ENCODE measurements at places on chromosomes 16 and 17.
A peak's percentile ranks its signal among the peaks of the same experiment; 100 is the strongest.

DNA sequence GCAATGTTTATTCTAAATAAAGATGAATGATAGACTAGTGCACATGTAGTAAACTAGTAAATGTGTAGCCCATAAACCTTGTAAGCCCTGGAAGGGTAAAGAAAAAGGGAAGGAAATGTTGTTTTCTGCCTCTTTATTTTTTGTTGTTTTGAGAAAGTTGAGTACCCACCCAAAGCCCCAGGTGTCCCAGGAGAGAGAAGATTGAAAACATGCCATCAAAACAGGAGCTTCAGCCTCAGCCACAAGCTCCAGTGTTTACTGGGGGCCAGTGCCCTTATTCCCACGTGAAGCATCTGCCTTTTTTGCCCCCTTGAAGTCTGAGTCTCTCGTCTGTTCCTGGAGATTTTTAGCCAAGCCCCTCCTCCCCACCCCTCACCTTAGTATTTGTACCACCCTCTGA is 121.5 kb downstream of the PRKCB start:
- no peak for DNase-seq

DNA sequence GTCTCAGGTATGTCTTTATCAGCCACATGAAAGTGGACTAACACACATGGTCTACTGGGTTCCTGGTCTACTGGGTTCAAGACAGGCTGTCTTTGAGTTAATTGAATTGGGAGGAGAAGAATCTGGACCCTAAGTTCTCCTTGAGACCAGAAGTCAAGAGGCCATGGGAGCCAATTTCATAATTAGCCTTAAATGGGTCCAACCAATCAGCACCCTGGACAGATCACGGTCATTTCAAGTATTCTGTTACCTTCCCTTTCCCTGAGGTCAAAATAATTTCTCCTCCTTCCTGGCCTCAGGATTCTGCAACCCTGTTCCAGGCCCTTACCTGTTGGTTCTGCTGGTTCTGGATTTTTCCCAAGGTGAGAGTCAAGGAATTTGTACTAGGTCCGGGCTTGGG is 23.8 kb downstream of the OSBPL7 start:
- DNase-seq: no peak

DNA sequence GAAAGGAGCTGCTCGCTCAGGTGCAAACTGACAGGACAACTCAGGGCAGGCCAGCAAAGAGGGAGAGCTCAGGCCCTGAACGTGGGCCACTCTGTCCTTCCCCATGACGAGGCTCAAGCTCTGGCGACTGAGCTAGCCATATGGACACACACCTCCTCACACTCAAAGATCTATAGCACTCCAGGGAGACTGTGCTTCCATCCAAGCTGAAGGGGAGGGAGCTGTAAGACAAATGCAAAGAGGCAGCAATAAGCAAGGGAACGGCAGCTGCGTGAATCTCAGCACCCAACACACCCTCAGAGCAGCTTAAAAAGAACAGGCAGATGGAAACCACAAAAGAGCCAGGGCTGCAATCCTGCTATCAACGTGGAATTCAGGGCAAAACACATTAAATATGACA is 13.5 kb downstream of the NUDT16L1 start:
- DNase-seq: no peak

DNA sequence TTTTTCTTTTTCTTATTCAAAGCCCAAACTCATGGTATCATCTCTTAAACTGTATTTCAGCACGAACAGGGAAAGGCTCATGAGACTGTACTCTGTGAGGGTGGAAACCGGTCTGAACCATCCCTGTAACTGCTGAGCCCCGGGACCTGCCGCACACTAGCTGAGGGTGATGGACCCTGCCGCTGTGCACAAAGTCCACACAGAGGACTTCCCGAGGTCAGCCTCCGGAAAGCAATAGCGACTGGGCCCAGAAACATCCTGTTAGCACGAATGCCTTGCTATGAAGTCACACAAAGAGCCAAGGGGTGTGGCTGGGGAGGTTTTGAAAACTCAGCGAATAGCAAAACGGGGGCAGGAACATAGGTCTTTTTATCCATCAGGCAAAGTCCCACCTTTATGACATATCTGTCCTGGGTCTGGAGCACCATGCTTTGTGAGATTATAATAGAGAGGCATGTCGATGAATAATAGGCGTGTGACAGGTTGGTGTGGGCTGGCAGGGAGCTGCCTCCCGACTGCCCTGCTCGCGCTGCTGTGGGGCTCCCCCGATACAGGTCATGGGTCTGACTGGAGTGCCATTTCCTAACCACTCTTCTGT is 33.4 kb downstream of the CDK5R1 start:
- DNase-seq: no peak

- no peak for DNase-seq
Observed at GRCh38 chr17:82348434-82348833, 10.6 kb upstream of the TEX19 start.

- no peak for DNase-seq
Observed at GRCh38 chr17:18862011-18862410, 4.1 kb downstream of the PRPSAP2 start.

- no peak for DNase-seq
Observed at GRCh38 chr16:79411805-79412204, 188.7 kb downstream of the MAF start.

DNA sequence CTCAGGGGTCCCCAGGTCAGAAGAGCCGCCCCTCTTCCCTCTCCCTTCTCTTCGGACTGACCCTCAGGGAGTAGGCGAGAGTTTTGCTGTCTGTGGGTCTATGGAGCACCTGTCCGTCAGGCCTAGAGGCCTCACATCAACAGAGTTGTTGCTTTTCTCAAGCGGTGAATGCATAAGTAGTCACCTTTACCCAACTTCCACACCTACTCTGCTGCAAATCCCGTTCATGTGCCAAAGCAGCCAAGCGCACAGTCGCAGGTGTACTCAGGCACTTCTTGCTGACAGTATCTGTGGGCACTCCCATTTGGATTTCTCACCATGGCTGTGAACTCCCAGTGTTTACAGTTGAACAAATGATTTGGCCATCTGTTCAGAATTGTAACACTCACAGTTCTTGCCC is 4.0 kb upstream of the FA2H start:
- no peak for DNase-seq

DNA sequence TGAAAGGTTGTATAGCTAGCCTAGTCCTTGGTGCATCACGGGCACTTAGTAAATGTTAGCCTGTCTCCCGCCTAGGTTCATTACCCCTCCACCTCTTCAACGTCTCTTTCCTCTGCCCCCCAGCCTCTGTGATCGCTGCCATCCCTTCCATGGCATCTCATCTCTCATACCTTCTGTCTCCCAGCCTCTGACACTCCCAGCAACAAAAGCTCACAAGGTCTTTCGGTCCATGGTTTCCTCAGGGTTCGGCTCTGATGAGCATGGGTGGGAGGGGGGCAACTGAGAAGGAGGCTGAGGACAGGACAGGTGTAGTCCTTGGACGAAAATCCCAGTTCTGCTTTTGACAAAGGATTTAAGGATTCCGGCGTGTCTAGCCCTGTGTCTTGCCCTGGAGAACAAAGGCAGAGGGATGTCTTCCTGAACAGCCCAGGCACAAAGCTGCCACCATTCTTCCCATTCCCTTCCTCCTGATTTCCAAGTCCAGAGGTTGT is 16.7 kb downstream of the CCR7 start:
- DNase-seq: no peak

DNA sequence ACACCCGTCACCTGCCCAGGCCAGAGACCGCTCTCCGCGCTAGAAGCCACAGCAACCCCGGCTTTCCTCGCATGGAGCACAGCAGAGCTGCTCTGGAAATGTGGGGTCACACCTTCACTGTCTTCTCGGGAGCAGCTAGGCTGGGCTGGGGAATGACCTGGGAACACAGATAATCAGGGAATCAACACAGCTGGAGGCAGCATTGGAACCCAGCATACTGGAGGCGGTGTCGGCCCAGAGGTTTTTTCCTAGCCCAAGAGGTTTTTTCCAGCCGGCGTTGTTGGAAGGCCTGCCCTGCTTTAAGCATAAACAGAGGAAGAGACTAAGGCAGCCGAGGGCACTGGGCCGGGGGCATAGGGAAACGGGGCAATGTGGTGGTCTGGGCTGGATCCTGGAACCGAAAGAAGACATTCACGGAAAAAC is 791 bp upstream of the PLD6 start:
- DNase-seq: no peak

DNA sequence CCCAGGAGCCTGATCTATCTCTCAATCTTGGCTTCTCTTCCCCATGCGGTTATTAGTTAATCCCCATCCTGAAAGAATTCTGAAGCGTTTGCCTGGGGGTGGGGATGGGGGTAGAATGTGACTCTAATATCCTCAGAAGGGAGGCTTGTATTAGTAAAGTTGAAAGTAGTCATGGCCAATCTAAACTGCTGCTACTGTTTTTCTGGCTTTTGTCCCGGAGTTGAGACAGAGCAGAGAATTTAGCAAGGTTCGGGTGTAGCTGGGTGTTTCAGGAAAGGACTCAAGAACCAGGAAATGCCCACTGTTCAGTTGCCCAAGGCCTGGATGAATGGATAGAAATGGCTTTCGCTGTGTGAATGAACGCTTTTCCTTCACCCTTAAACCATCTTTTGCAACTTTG is 17.6 kb upstream of the ITGAM start:
- no peak for DNase-seq

DNA sequence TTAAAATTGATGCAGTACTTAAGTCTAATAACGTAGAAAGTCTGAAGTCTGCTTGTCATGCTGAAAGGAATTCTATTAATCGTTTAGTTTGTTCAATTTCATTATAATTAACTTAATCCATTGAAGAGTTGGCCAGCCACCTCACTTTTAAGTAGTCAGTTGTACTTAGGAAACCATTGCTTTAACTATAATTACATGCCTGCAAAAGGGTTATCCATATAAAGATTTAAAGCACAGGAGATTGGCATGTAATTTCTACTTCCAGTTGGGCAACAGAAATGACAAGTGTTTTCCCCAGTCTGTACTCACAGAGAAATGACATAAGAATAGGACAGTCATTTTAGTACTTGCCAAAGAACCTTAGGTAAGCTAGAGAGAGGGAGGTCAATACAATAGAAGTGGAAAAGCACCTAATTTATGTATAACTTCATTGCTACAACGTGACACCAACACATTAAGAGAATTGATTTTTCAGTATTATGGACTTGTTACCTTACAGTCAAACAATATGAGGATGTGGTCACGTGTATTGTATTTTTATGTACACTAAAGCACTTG is 3.7 kb upstream of the USP32 start:
- DNase-seq: no peak

GRCh38 chr16:48381201-48381600 is 4.0 kb downstream of the SIAH1 start:
- DNase-seq: no peak

GRCh38 chr17:58289869-58290268 is 9.1 kb upstream of the MPO start:
- DNase-seq: no peak

GRCh38 chr17:31583772-31584356 is 192.4 kb downstream of the RAB11FIP4 start:
- DNase-seq: no peak

GRCh38 chr17:73593249-73593965 is 50.8 kb downstream of the SDK2 start:
- DNase-seq: no peak

DNA sequence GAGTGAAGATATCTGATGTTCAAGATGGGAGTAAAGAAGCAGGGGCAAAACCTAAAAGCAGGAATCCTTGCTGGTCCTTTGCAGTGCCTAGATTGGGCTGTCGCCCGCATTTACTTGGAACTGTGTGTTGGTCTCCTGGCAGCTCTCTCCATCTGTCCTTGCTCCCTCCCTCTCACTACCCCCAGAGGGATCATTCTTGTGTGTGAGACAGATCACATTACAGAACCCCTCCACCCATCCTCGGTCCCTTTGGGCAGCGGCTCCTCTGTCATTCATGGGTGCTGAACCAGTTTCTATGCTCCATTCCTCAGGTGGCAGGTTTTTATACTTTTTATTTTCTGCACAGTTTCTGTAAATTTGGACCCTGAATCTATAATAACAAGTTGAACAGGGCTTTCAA is 99.4 kb upstream of the MYOCD start:
- DNase-seq: no peak

DNA sequence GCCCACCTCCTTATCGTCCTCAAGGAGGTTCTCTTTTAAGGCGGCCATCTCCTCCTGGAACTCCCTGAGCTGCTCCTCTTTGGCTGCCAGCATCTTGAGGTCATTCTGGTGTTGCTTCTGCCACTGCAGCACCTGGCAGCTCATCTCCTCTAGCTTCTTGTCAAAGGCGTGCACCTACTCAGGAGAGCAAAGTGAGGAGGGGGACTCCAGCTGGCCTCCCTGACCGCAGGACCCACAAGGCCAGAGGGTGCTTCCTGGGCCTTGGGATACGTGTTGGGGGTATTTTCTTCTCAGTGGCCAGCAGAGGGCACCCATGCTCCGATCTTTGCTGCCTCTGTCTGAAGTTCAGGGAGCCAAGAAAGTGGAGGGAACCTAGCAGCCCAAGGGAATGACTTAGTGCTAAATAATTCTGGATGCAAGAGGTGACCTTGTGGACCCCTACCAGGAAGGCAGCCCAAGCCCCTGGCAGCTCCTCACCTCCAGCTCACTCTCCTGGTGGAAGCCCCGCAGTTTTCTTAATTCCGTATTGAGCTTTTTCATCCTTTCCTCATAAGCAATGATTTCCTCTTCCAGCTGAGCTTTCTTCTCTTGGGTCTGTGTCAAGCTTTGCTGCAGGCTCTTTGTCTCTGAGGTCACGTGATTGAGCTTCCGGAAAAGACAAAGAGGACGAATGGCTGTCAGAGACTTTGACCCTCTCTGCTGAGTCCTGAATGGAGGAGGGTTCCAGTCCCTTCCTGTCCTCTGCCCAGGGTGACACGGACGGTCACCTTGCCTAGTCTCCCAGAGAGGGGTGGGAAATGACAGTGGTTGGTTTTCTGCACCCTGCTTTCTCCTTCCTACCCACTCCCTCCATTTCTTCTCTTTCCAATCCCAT is 31.4 kb downstream of the DHX38 start:
- peak; percentile 27 for DNase-seq

DNA sequence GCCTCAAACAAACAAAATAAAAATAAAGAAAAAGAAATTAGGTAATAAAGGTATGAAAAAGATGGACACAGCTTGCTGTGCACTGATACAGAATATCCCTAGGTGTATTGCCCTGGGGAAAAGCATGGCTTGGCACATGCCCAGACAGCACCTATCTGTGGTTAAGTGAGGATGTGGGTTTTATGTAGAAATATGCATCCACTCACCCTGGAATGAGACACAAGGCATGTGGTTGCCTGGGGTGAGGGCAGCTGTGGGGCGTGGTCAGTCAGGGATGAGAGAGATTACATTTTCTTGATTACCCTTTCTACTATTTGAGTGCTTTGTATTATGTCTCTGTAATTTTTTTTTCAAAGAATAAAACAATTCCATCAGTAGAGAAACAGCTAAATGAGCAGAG is 6.9 kb downstream of the PLLP start:
- DNase-seq: no peak

DNA sequence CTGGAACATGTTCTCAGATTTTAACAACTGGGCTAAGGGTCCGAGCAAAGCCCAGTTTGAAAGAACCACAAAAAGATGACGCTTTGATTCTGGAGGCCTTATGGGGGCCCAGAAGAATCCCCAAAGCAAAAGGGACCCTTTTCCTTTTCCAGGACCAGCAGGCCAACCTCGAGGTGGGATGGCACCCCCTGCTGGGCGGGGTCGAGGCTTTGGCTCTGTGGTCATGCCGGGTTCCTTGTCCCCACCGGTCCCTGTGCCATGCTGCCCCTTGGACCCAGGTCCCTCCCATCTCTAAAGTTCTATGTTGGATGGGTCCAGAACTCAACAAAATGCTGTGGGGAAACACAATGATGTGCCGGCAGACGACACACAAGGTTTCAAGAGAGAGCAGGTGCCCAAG is 30.9 kb downstream of the TMEM204 start:
- no peak for DNase-seq

GRCh38 chr16:1159973-1160772 is 7.3 kb downstream of the CACNA1H start:
- no peak for DNase-seq

- DNase-seq: no peak
Observed at GRCh38 chr17:77124192-77124889, 16.4 kb upstream of the SEC14L1 start.

Data from stimulated activated CD8-positive, alpha-beta memory T cell treated with anti-CD3 and anti-CD28 coated beads, Interleukin-7, amount 100 ng/mL, for 1 hour (primary cell).